ENCODE measurements at places on chromosomes 3 and 15. TPM values are rescaled to one million over a fixed set of nuclear protein-coding genes. Genes with fewer than 3 reads are reported as not detected.

The SLCO2A1 gene
- not detected for total RNA-seq

The OIP5 gene
- 1.4 TPM for total RNA-seq

The LIPH gene
- total RNA-seq, result not detected

The CCR9 gene
- 0.44 TPM for total RNA-seq

The OSTN gene
- not detected for total RNA-seq

The HMG20A gene
- total RNA-seq, result 56.5 TPM

The ABI3BP gene
- not detected for total RNA-seq

Measured in activated B cell treated with CpG ODN at 0.5 μM for 24 hours (primary cell).